ENCODE measurements at places on chromosomes 1 and 21.
A peak's percentile ranks its signal among the peaks of the same experiment; 100 is the strongest.

- no peak for DNase-seq
These were observed 8.2 kb upstream of the TARBP1 start for GRCh38 chr1:234486858-234487840.

GRCh38 chr21:32383812-32384211, 9.0 kb downstream of the URB1 start:
- DNase-seq = no peak

DNA sequence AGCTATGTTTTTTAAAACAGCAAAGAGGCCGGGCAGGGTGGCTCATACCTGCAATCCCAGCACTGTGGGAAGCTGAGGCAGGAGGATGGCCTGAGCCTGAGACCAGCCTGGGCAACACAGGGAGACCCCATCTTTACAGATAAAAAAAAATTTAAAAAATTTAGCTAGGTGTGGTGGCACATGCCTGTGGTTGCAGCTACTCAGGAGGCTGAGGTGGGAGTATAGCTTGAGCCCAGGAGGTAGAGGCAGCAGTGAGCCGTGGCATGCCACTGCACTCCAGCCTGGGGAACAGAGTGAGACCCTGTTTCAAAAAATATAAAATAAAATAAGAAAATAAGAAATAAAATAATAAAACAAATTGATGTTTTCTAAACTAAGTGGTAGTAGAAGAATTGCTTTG, 8.4 kb downstream of the SLC35A3 start:
- DNase-seq = no peak

GRCh38 chr21:45723049-45723958, 79.8 kb downstream of the PCBP3 start:
- DNase-seq = no peak

- no peak for DNase-seq
These were observed 455.0 kb downstream of the BRINP3 start for GRCh38 chr1:190022709-190023108.

DNA sequence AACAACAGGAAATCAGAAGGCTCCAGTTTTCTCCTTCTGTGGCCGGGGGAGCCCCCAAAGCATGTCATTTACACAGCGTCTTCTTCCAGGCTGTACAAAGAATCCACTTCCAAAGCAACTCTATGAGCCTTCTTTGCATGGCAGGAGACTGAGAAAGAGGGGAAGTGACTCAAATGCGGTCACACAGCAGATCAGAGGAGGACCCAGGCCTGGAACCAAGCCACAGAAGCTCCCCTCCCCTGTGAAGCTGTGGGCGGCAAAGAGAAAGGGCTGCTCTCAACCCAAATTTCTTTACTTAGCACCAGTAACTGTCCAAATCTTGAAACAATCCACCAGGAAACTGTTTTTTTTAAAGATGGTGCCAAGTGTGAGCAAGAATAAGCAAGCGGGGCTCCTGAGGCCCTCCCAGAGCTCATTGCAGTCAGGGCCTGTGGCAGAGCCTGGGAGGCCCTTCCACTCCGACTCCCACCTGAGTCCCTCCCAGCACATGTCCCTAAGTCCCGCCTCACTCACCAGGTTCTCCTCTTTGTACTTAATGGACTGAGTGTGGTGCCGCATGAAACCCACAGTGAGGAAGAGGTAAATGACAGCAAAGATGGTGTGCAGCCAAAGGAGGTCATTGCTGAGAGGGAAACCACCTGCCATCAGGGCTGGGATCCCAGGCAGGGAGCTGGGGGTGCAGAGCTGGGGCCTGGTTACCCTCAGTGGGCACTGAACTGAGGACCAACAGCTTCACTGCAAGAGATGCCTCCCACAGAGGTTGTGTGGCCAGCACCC, 15.9 kb downstream of the TMEM63A start:
- DNase-seq = peak; percentile 69
